ENCODE measurements at places on chromosomes 6 and 20. TPM values are rescaled to one million over a fixed set of nuclear protein-coding genes. Genes with fewer than 3 reads are reported as not detected.

Gene ME1
- 2.3 TPM for total RNA-seq

Gene NOX3
- 2.1 TPM for total RNA-seq

Gene SGK2
- 40.2 TPM for total RNA-seq

Gene F13A1
- 58.4 TPM for total RNA-seq

Gene PDSS2
- 18.2 TPM for total RNA-seq

Gene PPIL6
- total RNA-seq = 11.7 TPM

Gene BHLHE23
- total RNA-seq = not detected

Gene COL20A1
- 0.70 TPM for total RNA-seq

Gene HLA-DRB5
- total RNA-seq = 1.8 TPM

Gene TTBK1
- 0.29 TPM for total RNA-seq
